ENCODE measurements at places on chromosomes 7 and 10.

DNA sequence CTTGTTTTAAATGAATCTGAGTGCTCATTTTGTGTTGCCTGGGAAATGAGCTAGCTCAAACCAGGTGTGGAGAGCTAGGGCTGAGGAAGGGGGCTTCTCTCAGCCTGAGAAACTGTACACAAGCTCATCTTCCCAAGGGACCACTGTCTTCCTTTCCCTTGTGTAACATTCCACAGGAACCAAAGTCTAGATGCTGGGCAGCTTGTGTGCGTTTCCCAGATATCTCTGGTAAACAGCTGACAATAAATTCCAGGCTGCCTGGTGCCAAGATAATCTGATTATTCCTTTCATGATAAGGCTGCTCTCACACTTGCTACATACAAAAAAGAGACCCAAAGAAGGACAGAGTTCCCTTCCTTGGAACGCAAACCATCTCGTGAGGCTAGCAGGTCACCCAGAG is 33.1 kb upstream of the MKLN1 start:
- DNase-seq = no peak

- DNase-seq = no peak
Observed at GRCh38 chr10:3391657-3392056, 219.1 kb upstream of the PITRM1 start.

- DNase-seq = no peak
Observed at GRCh38 chr10:70926226-70927000, 38.0 kb upstream of the PCBD1 start.

- no peak for DNase-seq
Observed at GRCh38 chr7:84811362-84811761, 375.5 kb downstream of the SEMA3D start.

GRCh38 chr10:9957351-9957750 is 1060.3 kb upstream of the CELF2 start:
- no peak for DNase-seq

DNA sequence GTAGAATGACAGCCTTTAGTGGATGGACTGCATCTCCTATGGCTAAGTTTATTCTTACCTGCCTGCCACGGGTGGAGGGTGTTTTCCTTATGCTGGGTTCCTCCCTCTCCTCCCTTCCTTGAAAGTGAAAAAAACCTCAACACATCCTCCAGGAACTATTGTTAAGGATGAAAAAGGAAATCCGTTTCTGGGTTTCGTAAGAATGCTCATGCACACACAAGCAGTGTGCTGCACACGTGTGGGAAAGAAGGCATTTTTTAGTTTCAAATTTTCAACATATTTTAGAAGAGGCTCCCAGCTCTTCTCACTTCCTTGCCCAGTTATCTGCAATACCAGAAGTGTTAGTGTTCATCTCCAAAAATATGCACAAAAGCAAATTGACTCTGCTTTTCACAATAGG is 90.6 kb downstream of the FAM171A1 start:
- DNase-seq = no peak

DNA sequence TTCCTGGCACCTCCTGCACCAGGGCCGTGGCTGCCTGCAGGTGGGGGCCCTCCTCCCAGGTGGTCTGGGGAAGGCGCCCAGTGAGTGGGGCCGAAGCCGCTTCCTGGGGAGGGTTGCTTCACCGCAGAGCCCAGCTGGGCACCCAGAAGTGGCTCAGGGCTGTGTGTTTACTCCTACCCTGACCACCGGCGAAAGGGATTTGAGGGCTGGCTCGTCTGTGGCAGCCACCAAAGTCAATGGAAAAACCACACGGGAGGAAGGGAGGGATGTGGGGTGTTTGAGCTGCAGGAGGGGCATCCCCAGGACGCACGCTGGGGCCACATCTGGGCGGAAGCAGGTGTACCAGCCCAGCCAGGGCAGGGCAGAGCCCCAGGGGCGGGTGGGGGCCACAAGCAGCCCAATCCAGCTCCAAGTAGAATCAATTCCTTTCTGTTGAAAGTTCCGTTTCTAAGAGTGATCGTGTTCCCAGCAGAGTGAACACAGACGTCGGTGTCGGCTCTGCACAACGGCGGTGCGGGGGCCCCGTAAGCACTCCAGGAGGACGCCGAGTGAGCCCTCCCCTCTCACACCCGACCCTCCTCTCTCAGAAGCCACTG is 69.9 kb downstream of the FOXL3 start:
- peak; percentile 49 for DNase-seq

- no peak for DNase-seq
Observed at GRCh38 chr7:155886391-155887173, 74.3 kb upstream of the SHH start.

GRCh38 chr10:89029785-89030437 is 39.3 kb downstream of the FAS start:
- DNase-seq = peak; percentile 82

- DNase-seq = no peak
Observed at GRCh38 chr7:65892835-65893234, 20.0 kb downstream of the VKORC1L1 start.

GRCh38 chr7:27442455-27442854 is 199.9 kb downstream of the EVX1 start:
- no peak for DNase-seq

DNA sequence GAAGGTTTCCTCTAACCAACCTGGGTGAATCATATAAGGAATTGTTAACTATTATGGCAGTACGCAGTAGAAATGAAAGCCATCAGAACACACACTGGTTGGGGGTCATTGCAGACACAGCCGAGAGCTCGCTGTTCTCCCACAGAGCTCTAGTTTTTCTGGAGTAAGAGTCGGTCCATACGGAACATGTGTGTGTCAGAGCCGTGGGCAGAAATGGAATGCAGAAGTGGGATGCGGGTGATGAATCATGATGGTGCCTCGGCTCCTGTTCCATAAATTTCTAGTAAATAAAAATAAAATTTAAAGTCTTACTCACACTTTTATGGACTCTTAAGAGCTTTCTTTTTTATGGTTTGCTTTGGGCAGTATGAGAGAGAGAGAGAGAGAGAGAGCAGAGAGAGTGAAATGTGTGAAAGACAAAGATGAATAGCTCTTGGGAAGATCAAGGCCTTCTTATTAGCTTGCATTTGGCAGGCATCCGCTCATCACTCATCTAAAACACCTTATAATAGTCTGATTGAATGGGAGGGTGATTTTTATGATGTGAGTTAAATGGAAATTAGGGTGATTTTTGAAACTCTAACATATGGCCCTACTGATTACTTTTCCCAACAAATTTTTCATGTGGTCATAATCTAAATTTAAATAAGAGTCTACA is 98.8 kb upstream of the PFKP start:
- DNase-seq = no peak

DNA sequence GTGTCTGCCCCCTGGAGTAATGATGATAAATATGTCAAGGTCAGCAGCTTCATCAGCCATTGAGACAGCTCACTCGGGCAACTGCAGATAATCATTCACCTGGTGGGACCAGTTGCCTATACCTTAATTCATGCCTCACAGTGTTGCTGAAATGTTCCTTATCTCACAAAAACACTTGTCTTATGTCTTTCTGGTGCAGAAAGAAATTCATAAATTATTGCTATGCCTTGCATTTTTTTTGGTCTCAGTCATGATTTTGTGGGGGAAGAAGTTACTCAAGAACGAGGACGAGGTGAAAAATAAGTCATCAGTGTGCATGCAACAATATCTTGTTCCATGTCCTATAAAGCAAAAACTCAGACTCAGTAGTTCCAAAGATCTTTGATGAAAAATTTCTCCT is 16.0 kb downstream of the TRIL start:
- DNase-seq = no peak

- DNase-seq = no peak
Observed at GRCh38 chr7:22996470-22996869, 17.5 kb downstream of the HYCC1 start.

DNA sequence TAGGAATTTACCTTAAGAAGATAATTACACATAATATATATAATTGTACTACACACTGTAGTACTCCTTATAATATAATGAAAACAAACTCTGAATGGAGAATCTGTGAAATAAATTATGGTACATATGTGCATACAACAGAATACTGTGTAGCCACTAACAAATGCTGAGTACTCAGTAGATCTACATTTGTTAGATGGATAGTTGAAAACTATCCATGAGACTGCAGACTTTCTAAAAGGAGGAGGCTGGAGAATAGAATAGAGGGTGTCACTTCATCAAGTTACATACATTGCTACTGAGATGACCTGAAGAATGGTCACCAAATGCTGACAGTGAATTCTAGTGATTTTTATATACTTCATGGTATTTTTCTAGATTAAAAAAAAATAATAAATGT is 68.7 kb upstream of the OGDHL start:
- no peak for DNase-seq

DNA sequence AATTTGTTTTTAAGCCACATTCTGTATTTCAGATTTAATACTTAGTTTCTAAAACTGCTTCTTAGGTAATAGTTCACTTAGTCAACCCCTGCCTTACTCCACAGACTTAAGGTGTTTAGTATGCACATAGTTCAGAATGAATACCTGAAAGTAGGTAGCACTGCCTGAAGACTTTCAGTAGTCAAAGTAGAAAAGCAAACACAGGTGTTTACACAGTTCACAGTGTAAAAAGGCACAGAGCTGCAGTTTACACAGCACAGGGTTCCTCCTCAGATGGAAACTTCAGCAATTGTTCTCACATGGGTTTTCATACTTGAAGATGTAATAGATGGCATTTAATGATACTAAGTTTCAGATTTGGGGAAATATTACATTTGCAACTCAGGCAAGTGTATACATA is 3.1 kb upstream of the PKD1L1 start:
- DNase-seq = no peak
